MG63 (cell line): ENCODE measurements at places on chromosomes 7 and 10.
A peak's percentile ranks its signal among the peaks of the same experiment; 100 is the strongest.

- no peak for DNase-seq
Observed at GRCh38 chr7:40468891-40469864, 334.4 kb downstream of the SUGCT start.

DNA sequence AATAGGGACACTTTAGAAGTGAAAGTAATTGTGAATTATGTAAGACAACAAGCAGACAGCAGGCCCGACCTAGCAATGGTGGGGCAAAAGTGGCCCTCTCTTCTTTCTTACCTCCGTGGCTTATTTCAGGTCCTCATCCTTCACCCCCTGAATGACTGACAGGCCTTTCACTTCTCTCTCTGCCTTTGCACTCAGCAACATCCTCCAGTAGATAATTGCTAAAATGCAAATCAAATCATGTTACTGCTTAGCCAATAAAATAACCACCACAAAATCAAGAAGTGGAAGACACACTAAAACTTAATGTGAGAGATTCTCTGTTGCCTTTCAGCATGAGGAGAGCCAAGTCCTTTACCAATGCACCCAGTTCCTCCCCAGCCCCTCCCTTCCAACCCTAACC, 274.6 kb upstream of the ZNF32 start:
- no peak for DNase-seq

DNA sequence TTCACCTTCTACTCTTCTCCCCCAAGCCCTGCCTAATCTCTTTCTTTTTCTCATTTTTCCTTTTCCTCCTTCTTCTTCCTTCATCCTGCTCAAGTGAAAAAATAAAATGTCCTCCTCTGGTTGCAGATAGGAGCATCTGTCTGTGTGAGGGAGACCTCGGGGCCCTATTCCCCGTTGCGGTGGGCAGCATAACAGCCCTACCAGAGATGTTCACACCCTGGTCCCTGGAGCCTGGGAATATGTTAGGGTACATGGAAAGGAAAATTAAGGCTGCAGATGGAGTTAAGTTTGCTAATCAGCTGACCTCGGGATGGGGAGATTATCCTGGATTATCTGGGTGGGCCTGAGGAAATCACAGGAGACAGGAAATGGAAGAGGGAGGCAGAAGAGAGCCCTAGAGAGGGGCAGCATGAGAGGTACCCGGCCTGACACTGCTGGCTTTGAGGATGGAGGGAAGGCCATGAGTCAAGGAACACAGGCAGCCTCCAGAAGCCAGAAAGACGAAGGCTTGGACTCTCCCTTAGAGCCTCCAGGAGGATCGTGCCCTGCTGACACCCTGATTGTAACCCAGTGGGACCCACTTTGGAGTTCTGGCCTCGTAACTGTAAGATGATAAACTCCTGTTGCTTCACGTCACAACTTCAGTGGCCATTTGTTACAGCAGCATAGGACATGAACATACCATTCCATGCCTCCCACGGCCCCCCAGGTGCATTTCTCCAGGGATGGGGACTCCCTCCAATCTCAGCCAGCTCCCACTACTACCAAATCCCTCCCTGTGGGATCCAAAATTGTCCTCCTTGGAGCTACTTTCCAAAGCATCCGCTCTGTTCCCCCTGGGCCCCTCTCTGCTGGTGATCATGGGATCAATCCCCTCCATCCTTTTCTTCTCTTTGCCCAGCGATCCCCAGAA, 39.0 kb upstream of the ZMIZ1 start:
- no peak for DNase-seq

DNA sequence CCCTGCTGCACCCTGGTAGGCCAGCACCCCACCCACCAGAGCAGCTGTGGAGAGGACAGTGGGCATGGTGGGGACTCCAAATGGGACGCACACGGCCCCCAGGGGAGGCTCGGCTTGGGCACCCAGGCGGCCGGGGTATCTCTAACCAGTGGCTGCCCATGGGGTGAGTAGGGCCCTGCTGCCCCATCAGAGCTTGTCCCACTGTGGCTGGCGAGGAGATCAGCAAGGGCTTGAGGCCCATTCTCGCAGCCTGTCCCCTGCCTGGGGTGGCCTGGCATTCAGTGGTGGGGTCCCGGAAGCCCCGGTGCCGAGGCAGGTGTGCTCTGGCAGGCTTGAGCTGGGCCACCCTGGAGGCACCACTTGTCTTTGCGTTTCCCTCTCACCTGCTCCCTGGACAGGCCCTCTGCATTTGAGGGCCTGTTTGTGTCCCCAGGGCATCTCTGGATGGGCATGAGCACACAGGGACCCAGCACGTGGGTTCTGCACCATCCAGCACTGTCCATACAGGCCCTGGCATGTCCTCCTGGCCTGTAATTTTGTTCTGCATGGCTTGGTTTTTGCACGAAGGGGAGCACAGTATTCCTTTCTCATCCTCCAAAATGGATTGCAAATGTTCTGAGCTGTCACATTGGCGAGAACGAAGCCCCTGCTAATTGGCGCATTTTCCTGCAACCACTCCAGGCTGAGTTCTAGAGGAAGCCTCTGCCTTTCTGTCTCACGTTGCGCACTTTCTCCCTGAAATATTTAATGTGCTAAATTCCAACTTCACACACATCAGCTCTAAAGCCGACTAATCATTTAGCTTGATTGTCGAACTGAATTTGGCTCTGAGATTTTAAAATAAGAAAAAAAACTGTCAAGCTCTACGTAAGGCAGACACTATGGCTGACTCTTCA, 27.2 kb downstream of the PWWP2B start:
- no peak for DNase-seq

GRCh38 chr7:99313204-99313573, 12.5 kb upstream of the ARPC1A start:
- DNase-seq: no peak

- no peak for DNase-seq
Observed at GRCh38 chr7:143885951-143886350, 16.0 kb downstream of the TCAF1 start.

- peak; percentile 23 for DNase-seq
Observed at GRCh38 chr7:74575083-74575784, 82.3 kb upstream of the GTF2I start.

DNA sequence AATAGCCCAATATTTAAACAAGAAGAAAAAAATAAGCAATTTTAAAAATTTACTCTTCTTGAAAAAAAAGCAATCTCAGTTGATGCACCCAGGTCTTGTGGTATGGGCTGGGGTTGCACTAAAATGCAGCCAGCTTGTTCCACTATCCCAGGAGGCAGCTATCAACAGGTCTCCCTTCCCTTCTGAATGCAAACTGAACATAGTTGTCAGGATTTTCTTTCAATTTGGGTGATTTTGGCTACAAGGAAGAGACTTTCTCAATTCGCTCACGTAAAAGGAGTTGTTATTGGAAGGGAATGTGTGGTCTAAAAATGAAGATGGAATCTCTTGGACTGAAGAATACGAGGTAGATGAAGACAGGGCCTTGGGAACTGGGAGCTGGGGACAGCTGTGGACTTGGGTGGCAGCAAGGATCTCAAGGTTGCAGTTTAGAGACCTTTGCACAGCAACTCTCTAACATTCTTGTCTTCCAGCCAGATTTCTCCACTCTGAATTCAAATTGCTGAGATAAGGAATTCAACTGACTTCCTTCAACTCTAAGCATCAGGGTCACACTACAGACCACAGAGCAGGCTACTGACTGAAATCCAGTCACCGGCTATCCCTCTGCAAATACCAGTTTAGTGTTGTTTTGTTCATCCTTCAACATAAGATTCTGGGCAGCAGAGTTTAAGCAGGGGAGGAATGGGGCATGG, 3.1 kb upstream of the TMEM26 start:
- DNase-seq: no peak

GRCh38 chr7:3187444-3188040, 113.5 kb upstream of the SDK1 start:
- no peak for DNase-seq

GRCh38 chr7:22717760-22718159, 9.2 kb upstream of the IL6 start:
- no peak for DNase-seq

GRCh38 chr10:31142026-31142425, 110.4 kb upstream of the ZNF438 start:
- DNase-seq: peak; percentile 9

DNA sequence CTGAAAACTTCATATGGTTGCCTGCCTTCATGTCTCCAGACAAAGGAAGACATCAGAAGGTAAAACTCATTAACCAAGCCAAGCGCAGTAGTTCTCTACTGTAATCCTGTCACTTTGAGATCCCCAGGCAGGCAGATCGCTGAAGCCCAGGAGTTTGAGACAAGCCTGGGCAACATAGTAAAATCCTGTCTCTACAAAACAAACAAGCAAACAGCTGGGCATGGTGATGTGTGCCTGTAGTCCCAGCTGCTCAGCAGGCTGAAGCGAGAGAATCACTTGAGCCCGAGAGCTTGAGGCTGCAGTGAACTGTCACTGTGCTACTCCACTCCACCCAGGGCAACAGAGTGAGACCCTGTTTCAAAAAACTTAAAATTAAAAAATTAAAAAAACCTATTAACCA, 467.4 kb upstream of the SORCS1 start:
- no peak for DNase-seq

DNA sequence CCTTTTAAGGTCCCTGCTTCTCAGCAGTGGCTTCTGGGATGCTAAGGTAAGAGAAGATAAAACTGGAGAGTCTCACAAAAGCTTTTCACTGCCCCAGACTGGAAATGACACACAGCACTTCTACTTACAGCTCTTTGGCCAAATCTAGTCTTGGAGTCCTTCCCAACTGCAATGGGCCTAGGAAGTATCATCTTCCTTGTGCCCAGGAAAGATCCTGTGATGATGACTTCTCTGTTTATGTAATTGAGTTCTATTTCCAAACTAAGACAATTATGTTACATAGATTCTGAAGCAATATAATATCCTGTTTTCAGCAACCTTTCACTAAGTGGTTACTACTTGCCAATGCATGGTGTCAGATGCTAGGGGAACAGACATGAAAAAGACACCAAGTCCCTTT, 234.1 kb downstream of the PTEN start:
- peak; percentile 74 for DNase-seq

- DNase-seq: peak; percentile 33
Observed at GRCh38 chr7:67484244-67484751, 487.7 kb downstream of the TYW1 start.

- DNase-seq: no peak
Observed at GRCh38 chr7:142496545-142496991, 238.7 kb upstream of the PRSS58 start.

- peak; percentile 27 for DNase-seq
Observed at GRCh38 chr10:68543004-68543918, 15.9 kb upstream of the SLC25A16 start.

- no peak for DNase-seq
Observed at GRCh38 chr7:73567846-73568685, 10.3 kb downstream of the TBL2 start.

- no peak for DNase-seq
Observed at GRCh38 chr7:100166970-100167911, 1.2 kb downstream of the GAL3ST4 start.

DNA sequence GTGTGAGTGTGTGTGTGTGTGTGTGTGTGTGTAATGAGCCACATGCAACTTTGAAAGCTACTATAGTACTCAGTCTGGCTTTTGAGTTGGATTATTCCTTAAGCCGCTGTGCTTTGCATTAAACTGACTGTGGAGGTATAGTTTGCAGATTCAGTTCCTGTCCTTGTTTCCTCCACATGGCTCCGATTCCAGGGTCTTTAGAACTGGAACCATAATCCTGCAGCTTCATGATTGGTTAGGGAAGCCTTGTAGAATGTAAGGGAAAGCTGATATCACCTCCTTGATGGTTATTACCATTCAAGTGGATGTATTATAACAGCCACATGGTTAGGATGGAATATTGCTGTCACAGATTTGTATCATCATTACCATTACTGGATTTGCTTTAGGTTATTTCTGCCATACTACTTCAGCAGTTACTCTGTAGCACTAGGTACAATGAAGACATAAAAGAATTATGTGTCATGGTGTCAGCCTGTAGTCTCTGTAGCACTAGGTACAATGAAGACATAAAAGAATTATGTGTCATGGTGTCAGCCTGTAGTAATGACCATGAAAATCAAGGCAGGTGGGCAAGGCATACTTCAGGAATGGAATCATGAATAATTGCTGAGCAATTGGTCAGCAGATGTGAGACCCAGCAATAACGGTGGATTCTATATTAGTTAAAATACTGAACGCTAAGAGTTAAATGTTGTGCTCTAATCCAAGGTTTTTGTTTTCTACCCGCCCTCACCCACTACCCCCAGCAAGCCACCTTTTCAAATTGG, 275.1 kb upstream of the FZD1 start:
- no peak for DNase-seq

GRCh38 chr10:73989594-73990150, 8.2 kb upstream of the VCL start:
- no peak for DNase-seq

GRCh38 chr7:112744818-112745217, 45.4 kb downstream of the TMEM168 start:
- no peak for DNase-seq

GRCh38 chr10:102553771-102554170, 50.0 kb downstream of the SUFU start:
- no peak for DNase-seq

- DNase-seq: no peak
Observed at GRCh38 chr10:28842321-28842720, 165.0 kb downstream of the BAMBI start.

DNA sequence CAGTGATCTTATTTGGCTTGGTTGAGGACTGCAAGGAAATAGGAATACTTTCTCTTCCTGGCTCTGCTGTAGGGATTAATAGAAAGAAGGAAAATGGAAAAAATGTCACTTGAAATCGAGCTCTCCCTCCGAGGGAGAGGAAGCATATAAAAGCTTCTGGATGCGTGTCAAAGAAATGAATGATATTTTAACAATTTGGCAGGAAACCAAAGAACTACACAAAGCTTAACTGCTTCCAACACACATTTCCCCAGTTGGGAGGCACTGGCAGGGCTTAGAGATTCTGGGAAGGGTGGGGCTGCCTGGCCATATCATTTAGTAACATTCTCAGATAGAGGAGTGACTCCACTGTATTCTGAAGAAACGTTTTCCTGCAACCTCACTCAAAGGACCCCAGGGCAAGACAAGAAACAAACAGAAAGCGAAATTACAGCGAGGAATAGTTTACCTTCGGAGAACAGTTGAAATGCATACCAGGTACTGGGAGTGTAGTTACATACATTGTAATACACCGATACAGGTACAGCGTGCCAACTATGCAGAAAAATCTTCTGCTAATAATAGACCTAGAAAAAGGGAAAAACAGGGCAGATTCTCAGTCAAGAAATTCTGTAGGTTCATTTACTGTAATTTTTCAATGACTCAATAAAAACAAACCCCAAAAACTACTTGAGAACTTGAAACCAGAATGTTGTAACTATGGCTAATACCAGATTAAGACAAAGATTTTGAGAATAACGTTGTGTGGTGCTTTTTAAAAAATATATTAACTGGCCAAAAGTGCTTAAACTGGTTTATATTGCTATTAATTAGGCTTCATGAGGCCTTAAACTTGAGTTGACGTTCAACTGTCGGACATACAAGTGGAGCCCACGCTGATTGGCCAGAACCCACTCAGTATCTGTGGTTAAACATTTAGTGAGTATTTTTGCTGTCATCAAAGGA, 75.7 kb upstream of the ASAH2 start:
- DNase-seq: peak; percentile 76

GRCh38 chr10:87532696-87533095, 28.0 kb downstream of the MINPP1 start:
- no peak for DNase-seq

GRCh38 chr7:47617131-47617530, 35.2 kb upstream of the TNS3 start:
- no peak for DNase-seq

GRCh38 chr7:3103614-3104398, 60.1 kb upstream of the CARD11 start:
- DNase-seq: no peak
